Fibroblast of upper back skin (primary cell): ENCODE measurements at places on chromosomes 3 and 15.

- peak; percentile 66 for DNase-seq
Observed at GRCh38 chr3:45923755-45924154, 19.5 kb upstream of the CXCR6 start.

GRCh38 chr3:12369598-12369997, 80.7 kb downstream of the PPARG start:
- no peak for DNase-seq

DNA sequence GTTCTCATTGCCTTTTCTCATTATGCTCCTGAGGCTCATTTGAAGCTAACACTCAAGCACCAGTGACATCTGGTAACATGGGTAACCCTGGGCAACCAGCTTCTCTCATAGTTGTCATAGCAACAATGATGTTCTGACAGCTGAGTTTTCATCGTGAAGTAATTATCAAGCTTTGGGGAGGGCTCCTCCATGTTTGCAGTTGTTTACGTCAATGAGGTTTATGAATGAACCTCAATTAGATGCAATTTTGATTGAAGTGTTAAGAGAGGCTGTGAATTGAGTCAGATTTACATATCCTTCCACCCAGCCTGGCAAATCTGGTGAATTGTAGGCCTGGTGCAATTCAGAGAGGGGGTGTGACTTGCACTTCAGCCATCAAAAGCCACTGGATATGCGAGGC, 119.3 kb upstream of the CHD2 start:
- DNase-seq = no peak

GRCh38 chr3:141335531-141336061, 32.7 kb upstream of the ZBTB38 start:
- DNase-seq = peak; percentile 79

DNA sequence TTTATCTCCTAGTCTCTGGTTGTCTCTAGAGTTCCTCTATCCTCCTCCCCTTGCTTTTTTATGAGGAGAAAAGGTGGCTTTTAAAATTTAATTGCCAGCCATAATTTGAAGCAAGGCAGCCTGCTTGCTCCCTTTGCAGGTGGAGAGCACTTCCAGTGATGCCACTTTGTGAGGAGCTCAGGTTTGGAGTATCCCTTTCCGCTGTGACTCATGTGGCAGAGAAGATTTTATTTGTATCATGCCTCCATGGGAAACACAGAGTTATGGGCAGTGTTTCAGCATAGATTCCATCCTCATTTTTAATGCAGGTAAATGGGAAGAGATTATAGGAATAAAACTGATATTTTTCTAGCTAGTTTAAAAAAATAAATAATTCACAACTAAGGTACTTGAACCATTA, 7.0 kb downstream of the PPM1L start:
- no peak for DNase-seq

DNA sequence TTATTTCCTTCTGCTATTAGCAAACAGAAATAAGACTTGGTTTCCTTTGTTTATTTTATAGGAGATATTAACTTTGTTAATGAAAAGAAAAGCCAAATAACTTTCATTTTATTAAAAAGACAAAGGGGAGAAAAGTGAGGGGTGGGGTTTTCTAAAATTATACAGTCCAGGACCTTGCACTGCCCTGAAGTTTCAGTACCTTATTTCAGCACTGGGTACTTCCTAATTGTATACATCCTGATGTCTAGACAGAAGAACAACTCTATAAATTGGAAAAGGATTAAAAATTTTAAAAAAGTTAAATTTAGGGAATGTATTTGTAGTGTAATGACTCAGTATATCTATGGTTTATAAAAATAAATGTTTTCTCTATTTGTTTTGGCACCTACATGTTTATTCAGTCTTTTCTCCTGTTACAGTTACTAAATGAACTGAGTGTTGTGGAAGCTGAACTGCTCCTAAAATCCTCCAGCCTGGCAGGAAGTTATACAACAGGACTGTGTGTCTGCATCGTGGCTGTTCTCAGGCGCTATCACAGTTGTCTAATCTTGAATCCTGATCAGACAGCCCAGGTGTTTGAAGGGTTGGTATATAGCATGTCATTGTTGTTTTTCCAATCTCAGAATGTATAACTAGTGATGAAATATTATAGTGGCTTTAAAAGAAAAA, 27.6 kb upstream of the P2RY13 start:
- DNase-seq = peak; percentile 11

DNA sequence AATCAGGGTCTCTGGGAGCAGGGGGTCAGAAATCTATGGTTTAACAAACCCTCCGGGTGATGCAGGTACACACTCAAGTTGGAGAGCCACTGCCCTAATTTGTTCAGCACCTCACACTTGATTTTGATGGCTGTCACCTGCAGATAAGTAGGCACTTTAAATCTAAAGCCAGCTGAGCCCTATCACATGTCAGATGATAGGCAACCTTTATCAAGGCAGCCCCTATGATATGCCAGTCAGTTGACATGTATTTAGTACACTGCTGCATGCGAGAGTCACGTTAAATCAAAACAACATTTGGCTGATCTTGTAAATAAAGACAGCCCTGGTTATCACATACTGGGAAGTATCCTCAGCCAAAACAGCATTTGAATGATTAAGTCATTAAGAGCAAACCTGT, 104.4 kb upstream of the MCTP2 start:
- no peak for DNase-seq

DNA sequence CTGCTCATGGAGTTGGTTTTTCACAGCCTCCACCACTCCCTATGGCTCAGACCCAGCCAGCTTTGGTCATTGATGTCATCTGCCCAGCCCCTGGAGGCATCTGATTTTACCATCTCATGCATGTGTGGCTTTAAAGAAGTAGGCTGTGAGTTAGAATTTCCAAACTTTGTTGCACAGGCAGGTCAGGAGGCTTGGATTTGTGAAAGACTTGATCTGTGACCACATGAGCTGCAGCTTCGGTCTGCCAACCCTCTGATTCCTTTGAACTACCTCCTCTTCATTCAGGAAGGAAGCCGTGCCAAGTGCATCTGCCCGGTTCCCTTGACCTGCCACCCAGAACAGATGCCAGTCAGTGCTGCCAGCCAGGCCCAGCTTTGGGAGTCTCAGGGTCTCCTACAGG, 9.2 kb downstream of the CTXND1 start:
- no peak for DNase-seq

DNA sequence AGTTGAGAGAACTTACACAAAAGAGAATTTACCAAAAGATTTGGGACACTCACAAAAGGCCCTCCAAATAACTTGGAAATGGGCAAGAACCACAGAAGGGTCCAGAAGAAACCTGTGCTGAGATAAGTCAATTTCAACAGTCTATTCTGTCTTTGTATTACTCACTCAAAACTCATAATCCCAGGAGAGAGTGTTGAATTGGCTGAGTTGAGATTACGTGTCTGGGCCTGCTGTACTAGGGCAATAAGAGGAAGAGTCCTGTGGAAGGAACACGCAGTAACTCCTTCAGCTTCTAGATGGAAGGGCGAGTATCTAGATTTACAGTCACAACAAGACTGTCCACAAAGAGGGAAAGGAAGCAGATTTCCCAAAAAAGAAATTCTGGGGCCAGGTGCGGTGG, 42.5 kb upstream of the DYNC1LI1 start:
- DNase-seq = no peak

- DNase-seq = peak; percentile 80
Observed at GRCh38 chr15:65374821-65375401, 2.9 kb downstream of the IGDCC3 start.

- no peak for DNase-seq
Observed at GRCh38 chr15:52745326-52746161, 44.6 kb downstream of the ONECUT1 start.

GRCh38 chr3:46536758-46537157, 29.3 kb downstream of the LRRC2 start:
- DNase-seq = no peak

DNA sequence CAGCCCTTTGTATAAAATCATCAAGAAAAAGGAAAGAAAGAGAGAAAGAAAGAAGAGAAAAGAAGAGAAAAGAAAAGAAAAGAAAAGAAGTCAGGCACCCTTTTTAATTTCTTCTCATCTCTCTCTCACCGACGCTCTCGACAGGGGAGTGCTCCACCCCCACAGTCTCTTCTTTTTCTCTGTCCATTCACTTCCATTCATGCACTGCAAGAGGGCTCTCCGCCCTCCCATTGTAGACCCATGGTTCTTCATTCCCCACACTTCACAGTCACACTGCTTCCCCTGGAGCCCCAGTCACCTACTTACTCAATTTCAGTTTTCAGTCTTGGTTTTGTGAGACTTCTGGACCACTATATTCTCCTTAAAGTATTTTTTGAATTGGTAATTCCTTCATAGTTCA, 254.7 kb downstream of the SOX2 start:
- no peak for DNase-seq

DNA sequence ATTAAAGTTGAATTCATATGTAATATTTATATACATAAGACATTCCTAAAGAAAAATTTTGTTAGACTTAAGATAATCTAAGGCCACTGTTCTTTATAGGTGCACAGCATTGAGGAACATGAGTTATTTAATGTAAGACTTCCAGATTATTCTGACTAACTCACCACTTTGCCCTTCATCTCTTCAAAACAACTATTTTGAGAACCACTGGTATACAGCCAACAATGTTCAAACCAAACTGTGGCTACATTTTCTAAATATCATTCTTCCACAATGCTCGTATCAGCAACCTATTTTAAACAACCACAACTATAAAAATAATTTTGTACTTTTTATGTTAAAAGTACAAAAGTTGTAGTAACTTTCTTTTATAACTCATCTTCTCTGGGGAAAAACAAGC, 199.8 kb upstream of the ALCAM start:
- DNase-seq = peak; percentile 65

- no peak for DNase-seq
Observed at GRCh38 chr15:73748730-73749129, 4.4 kb downstream of the INSYN1 start.

GRCh38 chr3:54819946-54820345, 107.9 kb downstream of the LRTM1 start:
- DNase-seq = peak; percentile 60

DNA sequence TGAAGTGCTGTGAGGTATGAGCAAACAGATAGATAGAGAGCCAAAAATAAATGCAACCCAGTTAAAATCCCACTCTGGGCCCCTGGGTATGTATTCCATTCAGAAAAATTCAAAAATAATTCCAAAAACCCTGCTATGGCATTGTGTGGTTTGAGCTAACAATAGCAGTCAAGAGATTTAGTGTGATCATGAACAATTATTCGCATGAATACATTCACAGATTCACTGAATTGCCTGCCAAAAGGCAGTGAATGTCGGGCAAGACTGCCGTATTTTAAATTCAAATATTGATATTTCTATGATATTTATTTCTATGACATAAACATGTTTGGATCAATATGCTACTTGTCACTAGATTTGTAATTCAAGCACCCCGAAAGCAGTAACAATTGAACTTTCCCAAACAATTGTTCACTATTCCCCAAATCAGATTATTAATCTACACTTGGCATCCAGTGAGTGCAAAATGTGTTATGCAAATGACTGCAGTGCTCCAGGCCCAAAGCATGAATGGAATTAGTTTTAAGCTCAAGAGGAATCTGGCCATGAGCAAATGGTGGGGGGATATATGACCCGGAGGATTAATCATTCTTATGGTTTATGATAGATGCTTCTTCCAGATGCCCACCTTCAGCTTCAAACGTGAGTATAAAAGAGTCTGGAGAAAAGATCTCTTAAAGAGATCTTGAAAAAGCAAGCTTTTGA, 417.0 kb upstream of the MEIS2 start:
- peak; percentile 49 for DNase-seq

DNA sequence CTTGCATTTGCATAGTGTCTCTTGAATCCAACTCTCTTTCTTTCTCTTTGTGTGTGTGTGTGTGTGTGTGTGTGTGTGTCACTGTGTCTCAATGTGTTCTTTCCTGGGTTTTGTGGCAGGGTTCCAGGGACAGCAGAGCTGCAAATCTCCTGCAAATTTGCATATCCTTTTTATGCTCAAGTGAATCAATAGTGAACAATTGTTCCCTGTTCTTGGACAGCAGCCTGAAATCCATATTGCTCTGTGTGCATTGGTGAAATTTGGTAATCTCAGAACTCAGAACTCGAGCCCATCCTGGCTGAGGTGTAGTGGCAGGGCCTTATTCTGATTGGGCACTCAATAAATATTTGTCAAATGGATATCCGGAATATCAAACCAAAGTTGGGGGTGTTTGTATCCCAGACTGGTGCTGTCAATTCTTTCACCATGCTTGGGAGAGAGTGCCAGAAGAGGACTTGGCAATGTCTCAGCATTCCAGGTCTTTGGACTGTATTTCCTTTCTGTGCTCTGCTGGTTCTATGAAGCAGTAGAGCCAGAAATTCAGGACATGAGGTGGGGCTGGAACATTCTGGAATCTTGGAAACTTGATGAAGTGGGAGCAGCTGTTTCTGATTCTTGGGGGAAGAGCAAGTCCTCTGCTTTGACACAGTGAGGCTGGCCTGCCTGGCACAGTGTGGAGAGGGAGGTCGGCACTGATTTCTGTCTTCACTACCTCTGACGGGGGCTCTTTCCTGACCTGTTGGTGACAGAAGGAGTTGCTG, 380.6 kb upstream of the C2CD4B start:
- DNase-seq = peak; percentile 90

DNA sequence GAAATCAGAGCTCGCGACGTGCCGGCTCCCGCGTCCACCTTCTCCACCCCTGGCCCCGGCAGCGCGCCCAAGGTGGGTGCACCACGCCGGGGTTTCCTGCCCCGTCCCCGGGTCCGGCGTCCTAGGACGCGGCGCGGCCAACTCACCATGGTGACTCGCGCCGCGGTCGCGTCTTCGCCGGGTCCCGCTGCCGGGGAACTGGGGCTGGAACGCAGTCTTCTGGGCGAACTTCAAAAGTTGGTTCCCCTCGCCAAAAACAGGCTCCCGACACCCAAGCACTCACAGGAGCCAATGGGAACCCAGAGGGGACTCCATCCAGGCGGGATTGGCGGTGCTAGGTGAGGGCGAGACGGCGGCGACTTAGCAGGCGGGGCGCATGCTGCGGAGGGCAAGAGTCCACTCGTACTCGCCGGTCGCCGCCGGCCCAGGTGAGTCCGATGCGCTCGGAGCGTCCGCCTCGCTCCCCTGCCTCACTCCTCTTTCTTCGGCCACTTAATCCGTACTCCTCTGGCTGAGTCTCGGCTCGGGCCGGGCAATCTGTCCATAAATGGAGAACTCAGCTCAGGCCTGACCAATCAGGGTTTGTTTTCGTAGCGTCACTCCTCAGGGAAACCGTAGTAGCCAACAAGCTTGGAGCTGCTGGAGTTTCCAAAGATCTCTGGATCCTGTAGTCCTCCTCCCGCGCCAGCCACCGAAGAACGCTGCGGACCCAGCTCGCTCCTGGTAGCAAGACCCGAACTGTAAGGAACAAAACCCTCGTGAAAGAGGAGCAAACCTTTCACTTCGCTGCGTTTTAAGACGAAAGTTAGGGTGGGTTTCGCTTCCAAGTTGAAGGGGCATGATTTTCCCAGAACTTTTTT, at the start of gene MYO1E:
TSS of gene MYO1E (minus strand) at position 520 of the 860 bp plus-strand sequence. CDS start at position 149, 371 bp downstream.
- peak; percentile 98 for DNase-seq
